Cortex of kidney (tissue), 1 donor: ENCODE measurements at places on chromosomes 2 and 18.

DNA sequence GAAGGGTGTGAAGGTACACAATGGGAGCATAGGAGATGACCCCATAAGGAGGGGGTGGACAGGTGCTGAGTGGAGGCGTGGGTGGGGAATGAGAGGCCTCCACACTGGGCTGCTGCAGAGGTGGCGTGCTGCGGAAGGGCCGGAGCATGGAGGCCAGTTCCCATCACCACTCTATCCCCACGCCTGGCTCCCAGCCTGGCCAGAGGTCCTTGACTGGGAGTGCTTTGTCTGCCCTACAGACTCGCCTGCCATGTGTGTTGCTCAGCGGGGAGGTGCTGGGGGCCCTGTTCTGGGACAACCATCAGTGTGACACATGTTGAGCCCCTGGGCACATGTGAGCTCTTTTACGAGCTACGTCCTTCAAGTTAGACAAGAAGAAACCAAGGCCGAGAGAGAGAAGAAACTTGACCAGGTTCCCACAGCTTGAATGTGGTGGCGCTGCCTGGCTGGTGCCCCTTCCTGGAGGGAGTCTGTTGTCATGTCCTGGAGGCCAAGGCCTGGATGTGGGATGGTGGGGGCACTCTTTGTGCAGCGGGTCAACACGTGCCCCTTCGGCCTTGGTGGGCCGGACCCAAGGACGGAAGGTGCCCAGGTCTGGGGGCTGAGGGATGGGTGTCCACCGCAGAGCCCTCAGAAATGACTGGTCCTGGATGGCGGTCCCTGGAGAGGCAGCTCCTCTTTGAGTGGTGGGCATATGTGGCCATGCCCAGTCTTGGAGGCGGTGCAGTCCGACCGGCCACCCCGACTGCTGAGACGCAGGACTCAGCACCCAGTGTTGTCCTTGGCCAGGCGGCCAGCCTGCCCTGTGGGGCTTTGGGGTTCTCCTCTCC lies 1.2 kb upstream of the INPP5D start:
- DNase-seq, result no peak

DNA sequence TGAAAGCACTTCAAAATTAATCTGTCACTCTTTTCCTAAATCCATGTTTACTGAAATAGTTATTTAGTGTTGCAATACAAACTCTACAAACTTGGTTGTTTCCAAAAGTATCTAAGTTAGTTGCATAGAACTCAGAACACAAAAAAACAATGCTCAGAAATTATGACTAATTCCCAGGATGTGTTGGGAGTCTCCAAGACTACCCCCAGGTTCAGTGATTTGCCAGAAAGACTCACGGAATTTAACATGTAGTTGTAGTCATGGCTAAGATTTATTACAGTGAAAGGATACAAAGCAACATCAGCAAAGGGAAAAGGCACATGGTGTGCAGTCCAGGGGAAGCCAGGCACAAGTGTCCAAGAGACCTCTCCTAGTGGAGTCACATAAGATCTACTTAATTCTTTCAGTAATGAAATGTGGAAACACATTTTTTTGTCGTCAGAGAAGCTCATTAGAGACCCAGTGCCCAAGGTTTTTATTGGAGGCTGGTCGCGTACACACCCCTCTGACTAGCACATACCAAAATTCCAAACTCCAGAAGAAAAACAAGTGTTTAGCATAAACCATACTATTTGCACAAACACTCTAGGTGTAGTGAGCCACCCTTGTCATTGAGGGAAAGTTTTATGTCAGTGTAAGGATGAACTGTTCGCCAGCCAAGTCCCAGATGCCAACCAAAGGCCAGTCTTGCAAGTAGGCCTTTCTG lies 43.3 kb upstream of the CYP20A1 start:
- DNase-seq, result no peak

- DNase-seq, result no peak
Observed at GRCh38 chr2:190158798-190159434, 96.4 kb upstream of the MSTN start.

DNA sequence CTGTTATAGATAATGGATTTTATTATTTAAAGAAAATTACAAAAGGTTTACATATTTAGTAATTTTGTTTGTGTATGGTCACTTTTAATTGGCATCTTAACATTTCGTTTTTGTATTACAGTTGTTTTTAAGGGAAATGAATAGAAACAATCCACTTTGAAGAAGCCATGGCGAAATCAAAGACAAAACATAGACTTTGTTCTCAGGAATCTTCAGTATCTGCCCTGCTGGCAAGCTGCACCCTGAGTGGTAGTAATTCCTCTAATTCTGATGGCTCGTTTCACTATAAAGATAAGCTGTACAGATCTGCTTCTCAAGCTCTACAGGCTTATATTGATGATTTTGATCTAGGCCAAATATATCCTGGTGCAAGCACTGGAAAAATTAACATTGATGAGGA lies 2.7 kb downstream of the C18orf54 start:
- no peak for DNase-seq

- DNase-seq, result no peak
Observed at GRCh38 chr2:108579623-108580022, 45.4 kb downstream of the LIMS1 start.

DNA sequence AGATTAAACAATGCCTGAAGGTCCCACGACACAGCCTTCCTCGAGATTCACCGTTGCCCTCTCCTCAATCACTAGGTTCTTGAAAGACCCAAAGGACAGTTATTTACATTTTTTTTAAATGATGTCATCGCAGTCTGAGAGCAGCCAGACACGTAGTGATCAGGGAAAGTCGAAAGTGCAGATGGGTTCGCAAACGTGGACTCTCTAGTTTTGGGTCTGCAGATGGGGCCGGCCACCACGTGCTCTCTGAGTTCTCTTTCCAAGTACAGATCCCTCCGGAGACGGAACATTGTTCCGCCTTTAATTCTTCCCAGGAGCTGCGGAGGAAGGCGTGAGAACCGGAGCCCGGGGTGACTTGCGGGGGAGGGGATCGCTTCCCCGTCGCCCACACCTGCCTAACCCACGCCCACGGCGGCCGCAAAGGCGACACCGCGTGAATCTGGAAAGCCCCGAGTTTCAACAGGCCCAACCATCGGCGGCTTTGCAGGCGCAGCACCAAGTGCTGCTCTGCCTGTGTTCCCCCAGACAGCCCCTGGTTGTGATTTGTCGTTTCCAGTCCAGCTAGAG lies 54.3 kb downstream of the PKDCC start:
- DNase-seq, result no peak

DNA sequence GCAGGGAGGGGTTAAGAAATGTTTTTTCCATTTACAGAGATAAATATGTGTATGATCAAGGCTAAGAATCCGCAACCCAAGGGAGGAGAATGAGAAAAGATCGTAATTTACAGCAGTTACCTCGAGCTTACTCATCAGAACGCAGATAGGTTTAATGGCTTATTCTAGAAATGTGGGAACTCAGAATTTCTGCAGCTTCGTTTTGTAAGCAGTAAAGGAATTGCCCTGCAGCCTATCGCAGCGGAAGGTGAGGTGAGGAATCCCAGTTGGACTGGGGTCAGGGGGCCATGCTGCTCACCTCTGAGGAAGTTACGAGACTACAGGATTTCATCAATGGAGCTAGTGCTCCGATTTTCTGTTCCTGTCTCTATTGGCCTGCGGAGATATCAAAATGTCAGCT lies 8.1 kb upstream of the TMEM200C start:
- no peak for DNase-seq

GRCh38 chr2:233997707-233998106 lies 52.8 kb upstream of the SPP2 start:
- no peak for DNase-seq

GRCh38 chr18:79542213-79542612 lies 137.4 kb upstream of the CTDP1 start:
- no peak for DNase-seq

DNA sequence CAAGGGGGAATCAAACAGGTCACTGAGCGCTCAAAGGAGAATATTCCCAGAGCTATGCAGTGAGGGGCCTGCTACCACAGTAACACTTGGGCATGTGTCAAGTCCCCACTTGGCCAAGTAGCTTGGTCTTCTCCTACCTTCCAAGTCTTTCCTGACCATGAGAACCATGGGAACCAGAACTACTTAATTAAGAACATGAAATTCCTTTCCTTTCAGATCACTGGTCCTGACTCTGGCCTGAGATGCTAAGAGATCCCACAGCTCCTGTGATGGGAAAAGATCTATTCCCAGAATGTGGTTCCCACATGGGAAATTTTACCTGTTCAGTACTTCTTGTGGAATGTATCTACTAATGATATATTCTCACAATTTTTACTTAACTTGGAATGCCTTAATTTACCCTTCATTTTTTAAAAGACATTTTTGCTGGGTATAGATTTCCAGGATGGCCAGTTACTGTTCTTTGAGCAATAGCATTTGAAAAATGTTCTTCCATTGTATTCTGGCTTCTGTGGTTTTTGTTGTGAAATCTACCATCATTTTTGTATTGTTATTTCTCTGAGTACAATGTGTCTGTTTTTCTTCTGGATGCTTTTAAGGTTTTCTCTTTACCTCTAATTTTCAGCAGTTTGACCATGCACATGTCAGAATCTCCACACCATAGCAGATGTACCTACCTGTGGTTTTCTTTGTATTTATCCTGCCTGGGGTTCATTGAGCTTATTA lies 37.9 kb downstream of the KCNIP3 start:
- no peak for DNase-seq

- no peak for DNase-seq
Observed at GRCh38 chr2:69464575-69464974, 27.3 kb upstream of the NFU1 start.

- DNase-seq, result no peak
Observed at GRCh38 chr2:143758629-143759330, 629.6 kb downstream of the ARHGAP15 start.

DNA sequence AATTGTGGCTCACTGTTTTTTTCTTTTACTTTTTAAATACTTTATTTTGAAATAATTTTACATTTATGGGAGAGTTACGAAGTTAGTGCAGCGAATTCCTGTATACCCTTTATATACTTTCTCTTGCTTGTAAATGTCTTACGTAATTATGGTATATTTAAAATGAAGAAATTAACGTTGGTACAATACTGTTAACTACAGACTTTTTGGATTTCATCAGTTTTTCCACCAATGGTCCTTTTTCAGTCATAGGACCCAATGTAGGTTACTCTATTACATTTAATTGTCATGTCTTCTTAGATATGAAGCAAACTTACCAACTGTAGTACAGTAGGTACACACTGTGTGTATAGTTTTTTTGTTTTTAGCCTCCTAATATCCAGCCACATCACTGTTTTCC lies 76.3 kb downstream of the BOLA3 start:
- no peak for DNase-seq

DNA sequence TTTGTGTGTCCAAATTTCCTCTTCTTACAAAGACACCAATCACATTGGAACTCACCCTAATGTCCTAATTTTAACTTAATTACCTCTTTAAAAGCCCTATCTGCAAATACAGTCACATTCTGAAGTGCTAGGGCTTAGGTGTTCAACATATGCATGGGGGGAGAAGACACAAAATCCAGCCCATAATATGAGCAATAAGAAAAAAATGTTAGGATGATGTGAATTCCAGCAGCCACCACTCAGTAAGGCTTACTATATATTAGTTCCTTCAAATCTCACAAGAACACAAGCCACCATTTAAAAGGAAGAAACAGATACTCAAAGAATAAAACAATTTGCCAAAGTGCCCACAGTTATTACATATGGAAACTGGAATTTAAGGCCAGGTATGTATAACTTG lies 285.7 kb downstream of the EPHA4 start:
- DNase-seq, result no peak

GRCh38 chr2:131801210-131801744 lies 273.6 kb downstream of the CCDC74A start:
- no peak for DNase-seq

- DNase-seq, result no peak
Observed at GRCh38 chr2:59034837-59035236, 793.7 kb upstream of the FANCL start.

DNA sequence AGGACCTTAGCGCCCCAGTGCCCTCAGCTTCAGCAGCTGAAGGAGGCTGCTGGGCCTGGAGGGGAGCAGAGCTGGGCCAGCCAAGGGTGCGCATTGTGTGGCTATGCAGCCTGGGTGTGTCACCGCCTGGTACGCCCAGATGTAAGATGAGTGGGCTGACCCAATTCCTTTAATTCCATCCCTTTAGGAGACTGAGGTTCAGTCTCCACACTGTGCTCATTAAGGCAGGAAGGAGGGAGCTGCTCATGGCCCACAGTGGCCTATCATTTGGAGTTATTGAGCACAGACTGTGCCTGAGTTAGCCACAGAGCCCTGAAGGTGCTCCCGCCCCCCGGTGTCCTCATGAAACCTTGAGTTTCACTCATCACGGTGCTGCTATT lies 194.1 kb upstream of the GLI2 start:
- DNase-seq, result no peak

DNA sequence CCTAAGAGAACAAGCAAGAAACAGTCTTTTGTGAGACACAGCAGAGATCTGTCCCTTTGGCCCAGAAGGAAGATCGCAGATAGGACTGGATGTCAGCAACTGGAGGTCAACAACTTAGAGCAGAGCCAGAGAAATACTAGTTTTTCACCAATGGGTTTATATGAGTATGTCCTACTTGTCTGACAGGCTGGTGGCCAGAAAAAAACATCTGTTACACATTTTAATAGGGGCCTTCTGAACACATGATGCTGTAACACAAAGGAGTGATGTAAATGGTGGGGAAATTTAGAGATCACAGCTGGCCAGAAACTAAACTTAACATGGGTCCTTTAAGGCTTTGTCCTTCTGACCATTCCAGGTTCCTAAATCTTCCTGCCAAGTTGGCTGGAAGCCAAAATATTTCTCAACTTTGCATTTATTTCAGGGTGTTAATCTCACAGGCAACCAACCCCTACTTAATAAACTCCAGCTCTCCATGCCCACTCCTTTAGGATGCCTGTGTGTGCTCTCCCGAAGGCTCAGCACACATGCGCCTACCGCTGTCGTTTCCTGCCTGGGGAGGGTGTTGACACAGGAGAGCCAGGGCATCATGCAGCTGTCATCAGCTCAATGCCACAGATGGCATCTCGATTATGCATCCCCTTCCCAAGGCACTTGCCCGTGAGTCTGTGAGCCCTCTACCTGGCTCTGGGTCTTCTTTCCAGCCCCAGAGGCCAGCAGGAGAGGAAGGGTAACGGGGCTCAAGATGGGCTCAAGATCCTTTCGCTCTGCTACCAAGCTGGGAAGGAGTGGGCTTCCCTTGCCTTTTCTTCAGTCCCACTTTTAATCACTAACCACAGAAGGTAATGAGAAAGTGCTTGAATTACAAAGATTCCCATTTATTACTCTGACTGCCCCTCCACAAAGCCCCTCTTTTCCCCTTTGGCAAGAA lies 252.5 kb downstream of the ETAA1 start:
- DNase-seq, result no peak

DNA sequence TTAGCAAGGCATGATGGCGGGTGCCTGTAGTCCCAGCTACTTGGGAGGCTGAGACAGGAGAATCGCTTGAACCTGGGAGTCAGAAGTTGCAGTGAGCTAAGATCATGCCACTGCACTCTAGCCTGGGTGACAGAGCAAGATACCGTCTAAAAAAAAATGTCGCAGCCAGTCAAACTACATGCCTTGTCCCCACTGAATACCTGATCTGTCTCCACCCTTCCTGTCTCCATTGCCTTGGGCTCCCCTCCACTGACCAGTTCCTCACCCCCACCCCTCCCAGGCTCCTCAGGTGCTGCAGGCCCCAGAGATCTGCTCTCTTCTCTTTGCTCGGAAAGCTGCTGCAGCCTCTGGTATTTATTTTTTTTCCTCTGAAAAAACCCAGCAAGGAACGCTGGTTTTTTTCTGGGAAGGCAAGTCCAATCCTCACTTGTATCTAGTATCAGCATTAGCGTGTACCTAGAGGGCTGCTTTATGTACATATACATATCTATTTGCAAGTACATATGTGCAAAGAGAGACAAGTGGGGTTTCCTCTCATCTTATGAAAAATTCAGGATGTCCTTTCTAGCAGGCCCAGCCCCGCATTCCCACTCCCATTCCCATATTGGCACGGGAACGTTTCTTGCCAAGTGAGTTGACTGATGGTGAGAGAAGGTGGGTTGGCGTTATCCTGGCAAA lies 4.4 kb downstream of the PSD4 start:
- DNase-seq, result no peak
